ENCODE measurements at places on chromosomes 6 and 20. TPM values are rescaled to one million over a fixed set of nuclear protein-coding genes. Genes with fewer than 3 reads are reported as not detected.

RAB44 gene
- 0.07 TPM for total RNA-seq

ZBTB12 gene
- total RNA-seq: 1.5 TPM

CMTR1 gene
- 64.4 TPM for total RNA-seq

RBPJL gene
- not detected for total RNA-seq

PNISR gene
- total RNA-seq: 159 TPM

MRAP2 gene
- total RNA-seq: not detected

LKAAEAR1 gene
- total RNA-seq: 0.31 TPM

HLA-DQB2 gene
- total RNA-seq: not detected

RIPOR3 gene
- total RNA-seq: not detected

GTSF1L gene
- total RNA-seq: 0.29 TPM

GSTA1 gene
- total RNA-seq: not detected

MTG2 gene
- 25.1 TPM for total RNA-seq

PERP gene
- 4.4 TPM for total RNA-seq

RSPO3 gene
- total RNA-seq: not detected

EYS gene
- not detected for total RNA-seq

C6orf15 gene
- total RNA-seq: not detected

DBNDD2 gene
- total RNA-seq: 15.3 TPM

B4GALT5 gene
- total RNA-seq: 6.2 TPM

TNF gene
- total RNA-seq: 53.4 TPM

GSTA3 gene
- not detected for total RNA-seq

CCN6 gene
- total RNA-seq: not detected

ZNF165 gene
- 0.81 TPM for total RNA-seq

ZBTB9 gene
- total RNA-seq: 6.5 TPM

SCUBE3 gene
- not detected for total RNA-seq

PTCHD4 gene
- not detected for total RNA-seq
